ENCODE measurements at places on chromosomes 7 and 10. TPM values are rescaled to one million over a fixed set of nuclear protein-coding genes. Genes with fewer than 3 reads are reported as not detected.

Gene DENND2A
- 69.6 TPM for total RNA-seq

Gene LLCFC1
- total RNA-seq, result not detected

Gene KCP
- 0.66 TPM for total RNA-seq

Gene ADAP1
- 2.6 TPM for total RNA-seq

Gene STEAP4
- 1.7 TPM for total RNA-seq

Gene FAM20C
- total RNA-seq, result 123 TPM

Gene NEURL1
- total RNA-seq, result under 0.01 TPM

Gene ING3
- total RNA-seq, result 17.0 TPM

Gene H2BK1
- total RNA-seq, result not detected

Gene TRUB1
- total RNA-seq, result 31.7 TPM

Gene ADAM22
- total RNA-seq, result 1.0 TPM

Gene HDAC9
- total RNA-seq, result 5.2 TPM

Gene CHST12
- 6.3 TPM for total RNA-seq

Gene CLCN1
- total RNA-seq, result not detected

Gene THAP5
- 15.5 TPM for total RNA-seq

Gene THSD7A
- total RNA-seq, result 1.6 TPM

Gene SPAM1
- total RNA-seq, result not detected

Gene CTTNBP2
- 22.3 TPM for total RNA-seq

Measured in smooth muscle cell of trachea (primary cell).